ENCODE measurements at places on chromosomes 3 and 15.

DNA sequence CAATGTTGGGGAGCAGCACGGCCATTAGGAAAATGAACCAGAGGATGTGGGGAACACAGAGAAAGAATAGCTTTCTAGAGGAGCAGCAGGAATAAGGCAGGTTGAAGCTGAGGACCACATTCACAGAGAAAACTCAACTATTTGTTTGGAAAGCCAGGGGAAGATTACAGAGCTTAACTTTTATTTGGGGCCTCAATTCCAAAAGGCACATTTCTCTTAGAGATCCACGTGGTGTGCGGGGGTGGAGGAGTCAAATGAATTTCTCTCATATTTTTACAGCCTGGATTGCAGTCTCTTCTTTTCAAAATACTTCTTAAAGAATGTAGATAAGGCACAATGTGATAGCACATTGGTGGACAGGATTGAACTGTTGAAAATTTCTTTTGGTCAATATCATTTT, 253.7 kb downstream of the ROBO1 start:
- no peak for DNase-seq

- no peak for DNase-seq
These were observed 266.3 kb upstream of the EPHA6 start for GRCh38 chr3:96548073-96548472.

- no peak for DNase-seq
These were observed 5.5 kb downstream of the MAP6D1 start for GRCh38 chr3:183819831-183820230.

DNA sequence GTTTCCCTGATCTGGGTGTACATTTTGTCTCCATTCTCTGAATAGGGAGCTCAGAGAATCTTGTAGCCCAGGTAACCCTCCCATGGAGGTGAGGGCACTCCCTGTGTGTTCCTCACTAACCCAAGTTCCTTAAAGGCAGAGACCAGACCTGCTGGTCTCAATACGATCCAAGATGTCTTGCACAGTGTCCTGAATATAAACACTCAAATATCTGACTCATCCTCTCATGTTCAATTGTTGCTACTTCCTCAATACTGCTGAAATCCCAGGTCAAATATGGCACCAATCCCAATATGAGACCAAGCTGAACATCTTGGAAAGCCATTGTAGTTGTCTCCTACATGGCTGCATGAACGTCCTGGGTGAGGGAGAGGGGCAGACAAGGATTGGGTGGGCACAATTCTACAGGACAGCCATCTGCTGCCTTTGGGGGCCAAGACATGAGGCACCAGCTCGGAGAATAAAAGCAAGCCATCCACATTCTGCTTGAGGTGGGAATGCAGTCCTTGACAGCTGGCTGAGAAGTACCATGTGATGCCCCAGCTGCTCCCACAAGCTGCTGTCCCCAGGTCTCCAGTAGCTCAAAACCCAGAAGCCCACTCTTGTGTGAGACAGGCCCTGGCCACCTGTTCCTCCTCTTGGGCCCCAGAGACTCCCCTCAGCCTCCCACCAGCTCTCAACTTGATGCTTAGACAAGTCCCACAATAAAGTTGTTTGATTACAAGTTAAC, 18.2 kb downstream of the TBC1D2B start:
- DNase-seq: no peak

- DNase-seq: peak; percentile 62
These were observed 660.7 kb upstream of the ADAMTS9 start for GRCh38 chr3:65348398-65348995.

- no peak for DNase-seq
These were observed 80.8 kb downstream of the GSK3B start for GRCh38 chr3:120013481-120013880.

DNA sequence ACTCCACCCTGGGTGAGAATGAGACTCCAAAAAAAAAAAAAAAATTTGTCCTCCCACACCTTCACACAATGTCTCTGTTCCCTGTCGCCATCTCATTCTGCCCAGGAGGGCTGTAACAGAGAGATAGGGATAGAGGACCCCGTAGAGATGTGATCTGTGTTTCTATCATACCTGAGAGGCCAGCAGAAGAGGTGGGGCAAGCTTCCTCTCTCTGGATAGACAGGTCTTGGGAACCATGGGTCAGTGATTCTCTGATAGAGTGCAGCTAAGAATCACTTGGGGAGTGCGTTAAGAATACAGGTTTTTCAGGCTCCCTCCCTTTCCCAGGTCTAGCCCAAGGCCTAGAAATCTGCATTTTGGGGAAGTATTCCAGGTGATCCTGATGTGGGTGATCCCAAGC, 8.3 kb downstream of the CA12 start:
- no peak for DNase-seq
